ENCODE measurements at places on chromosomes 12 and 14.

DNA sequence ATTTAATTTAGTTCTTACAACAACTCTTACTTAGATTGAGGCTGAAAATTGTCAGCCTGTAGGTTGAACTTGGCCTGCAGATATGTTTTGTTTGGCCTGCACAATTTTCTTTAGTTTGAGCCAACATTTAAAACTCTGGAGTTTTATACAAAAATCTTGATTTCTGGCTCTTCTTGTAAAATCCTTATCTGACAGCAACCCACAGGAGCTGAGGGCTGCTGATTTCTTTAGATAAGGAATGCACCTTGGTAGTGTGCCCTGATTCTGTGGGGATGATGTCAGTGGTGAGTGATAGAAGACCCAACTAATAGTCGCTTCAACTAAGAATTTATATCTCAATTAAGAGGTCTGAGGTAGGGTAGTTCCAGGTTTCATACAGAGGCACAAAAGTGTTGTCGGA lies 49.5 kb downstream of the SOCS2 start:
- DNase-seq, result no peak

DNA sequence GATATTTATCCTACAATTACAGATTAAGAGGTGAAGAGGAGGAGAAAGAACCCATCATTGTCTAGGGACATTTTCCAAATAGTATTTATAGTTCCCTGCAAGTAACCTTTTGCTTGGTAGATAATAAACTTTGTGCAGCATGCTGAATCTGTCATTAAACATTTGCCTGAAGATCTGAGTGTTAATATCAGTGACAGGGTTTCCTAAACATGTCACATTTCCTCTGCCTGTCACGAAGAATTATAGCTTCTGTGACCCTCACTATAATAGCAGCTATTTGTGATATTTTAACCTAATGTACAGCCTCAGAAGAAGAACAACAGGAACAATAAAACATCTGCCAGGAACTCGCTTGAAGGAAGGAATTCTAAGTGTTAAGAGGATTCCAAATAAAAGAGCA lies 350.3 kb downstream of the GXYLT1 start:
- no peak for DNase-seq

GRCh38 chr12:43285159-43285598 lies 266.8 kb downstream of the ADAMTS20 start:
- DNase-seq, result no peak

DNA sequence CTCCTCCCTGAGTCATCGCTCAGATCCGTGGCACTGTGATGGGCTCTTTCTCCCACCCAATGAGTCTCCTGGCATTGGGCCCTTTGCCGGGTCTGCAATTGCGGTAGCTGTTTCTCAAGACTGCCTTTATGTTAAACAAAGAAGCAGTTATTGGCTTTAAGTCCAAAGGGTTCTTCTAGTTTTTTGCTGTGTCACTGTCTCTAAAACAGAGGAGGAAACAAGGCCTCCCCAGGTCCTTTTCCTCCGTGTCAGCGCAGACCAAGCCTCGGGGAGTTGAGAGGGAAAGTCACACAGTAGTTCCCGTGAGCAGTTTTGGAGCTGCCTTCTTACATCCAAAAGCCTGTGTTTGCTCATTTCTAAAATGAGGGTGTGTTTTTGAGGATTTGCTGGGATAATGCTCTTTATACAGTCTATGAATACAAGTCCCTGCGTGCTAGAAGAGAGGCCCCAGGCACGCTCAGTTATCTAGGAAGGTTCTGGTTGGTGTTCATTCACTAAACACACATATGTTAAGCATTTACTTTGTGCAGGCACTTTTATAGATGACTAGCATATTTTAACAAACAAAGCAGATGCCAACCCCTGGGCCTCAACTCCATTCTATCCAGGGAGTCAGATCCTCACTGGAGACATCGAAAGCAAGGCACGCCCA lies 126.0 kb upstream of the PZP start:
- DNase-seq, result no peak
